ENCODE measurements at places on chromosomes 3 and 15. TPM values are rescaled to one million over a fixed set of nuclear protein-coding genes. Genes with fewer than 3 reads are reported as not detected.

C15orf62 gene
- under 0.01 TPM for total RNA-seq

GOLGA6D gene
- total RNA-seq = not detected

SLC6A20 gene
- total RNA-seq = not detected

TRH gene
- under 0.01 TPM for total RNA-seq

ROPN1 gene
- not detected for total RNA-seq

SYNM gene
- total RNA-seq = 4.0 TPM

SNX22 gene
- total RNA-seq = 0.29 TPM

KY gene
- total RNA-seq = 2.1 TPM

All from osteoblast (primary cell).